ENCODE measurements at places on chromosomes 2 and 18. TPM values are rescaled to one million over a fixed set of nuclear protein-coding genes. Genes with fewer than 3 reads are reported as not detected.

- DNase-seq, result no peak
Measured at GRCh38 chr2:220144411-220144810, 517.0 kb downstream of the SLC4A3 start.

- no peak for DNase-seq
Measured at GRCh38 chr2:46489423-46490174, 10.2 kb downstream of the TMEM247 start.

DNA sequence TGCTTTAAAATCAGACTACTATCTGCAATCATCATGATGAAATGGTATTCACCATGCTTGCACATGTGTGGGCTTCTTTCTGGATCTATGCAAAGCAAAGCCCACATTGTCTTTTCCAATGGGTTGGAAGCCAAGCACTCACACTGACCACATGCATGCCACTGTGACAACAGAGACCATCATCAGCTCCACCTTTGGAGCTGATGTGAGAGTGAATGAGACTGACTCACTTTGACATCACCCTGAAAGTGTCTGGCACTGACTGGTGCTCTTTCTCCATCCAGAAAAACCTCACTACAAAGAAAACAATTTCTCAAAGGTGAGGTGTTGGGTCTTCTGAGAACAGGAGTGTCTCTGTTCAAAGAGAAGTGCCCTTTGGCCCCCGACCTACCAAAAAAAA lies 4.7 kb downstream of the MYO5B start:
- DNase-seq, result no peak

- DNase-seq, result no peak
Measured at GRCh38 chr2:108593547-108594098, 59.4 kb downstream of the LIMS1 start.

DNA sequence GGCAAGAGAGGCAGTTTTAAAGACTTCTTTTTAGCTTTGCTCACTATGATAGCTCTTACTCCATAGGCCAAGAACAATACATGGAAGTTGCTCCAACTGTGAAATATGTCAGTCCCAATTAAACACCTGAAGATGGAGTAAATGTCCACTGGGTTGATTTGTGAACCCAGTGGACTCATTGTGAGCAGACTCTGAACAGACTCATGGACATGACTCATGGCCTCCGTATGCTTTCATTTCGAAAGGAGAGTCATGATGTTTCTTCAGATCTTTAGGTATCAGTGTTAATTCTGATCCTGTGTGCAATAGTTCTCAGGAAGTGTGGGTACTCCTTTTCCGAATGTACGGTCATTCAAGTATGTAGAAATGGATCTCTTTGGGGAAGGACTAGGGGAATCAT lies 5.4 kb upstream of the CWC22 start:
- no peak for DNase-seq

Gene PLCL1
- 0.53 TPM for polyA plus RNA-seq

Gene G6PC2
- polyA plus RNA-seq, result not detected

Gene CABYR
- polyA plus RNA-seq, result not detected

DNA sequence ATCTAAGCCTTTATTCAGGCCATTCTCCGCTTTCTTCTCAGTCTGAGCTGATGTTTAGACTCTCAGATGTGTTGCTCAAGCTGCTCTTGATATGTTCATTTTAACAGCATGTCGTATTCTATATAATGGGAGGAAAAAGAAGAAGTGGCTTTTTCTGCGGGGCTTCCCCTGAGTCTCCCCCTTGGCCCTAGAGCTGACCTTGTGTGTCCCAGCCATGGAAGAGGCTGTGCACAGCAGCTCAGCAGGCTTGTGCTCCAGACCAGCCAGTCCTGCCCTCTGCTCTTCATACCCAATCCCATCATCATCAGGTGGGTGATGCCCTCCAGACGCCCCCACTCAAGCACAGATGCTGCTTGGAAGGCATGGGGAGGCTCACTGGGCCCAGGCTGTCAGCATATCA lies 155.1 kb upstream of the CELF4 start:
- no peak for DNase-seq

DNA sequence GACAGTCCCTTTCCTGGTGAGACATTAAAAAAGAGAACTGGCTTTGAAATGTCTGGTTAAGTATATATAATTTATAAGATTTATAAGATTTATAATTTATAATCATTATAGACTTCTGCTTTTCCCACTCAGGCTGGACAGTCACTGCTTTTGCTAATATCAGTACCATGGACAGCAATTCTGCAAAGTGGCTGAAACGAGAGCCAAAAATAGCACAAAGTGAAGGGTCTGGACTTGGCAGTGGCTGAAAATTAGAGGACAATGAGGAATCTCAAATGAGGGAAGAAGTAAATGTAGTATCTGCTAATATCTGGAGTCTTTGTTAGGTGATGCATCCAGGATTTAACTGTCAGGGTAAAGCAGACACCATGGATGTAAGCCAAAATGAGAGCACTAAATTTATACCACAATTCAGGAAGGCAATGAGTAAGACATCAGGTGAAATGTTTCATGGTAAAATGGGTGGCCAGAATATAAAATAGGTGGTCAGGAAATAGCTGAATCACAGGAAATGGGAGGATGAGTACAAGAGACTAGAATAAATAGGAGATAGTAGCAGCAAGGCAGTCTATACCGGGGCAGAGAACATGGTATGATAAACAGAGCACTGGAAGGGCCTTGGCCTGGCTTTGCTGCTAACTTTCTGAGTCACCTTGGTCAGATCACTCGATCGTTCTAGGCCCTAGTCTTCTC lies 39.6 kb upstream of the BOD1L2 start:
- no peak for DNase-seq

Gene TMEM18
- 22.0 TPM for polyA plus RNA-seq

Gene ANTXR1
- not detected for polyA plus RNA-seq
